Occipital lobe (tissue), 3 donors: ENCODE measurements at places on chromosomes 13 and 19. TPM values are rescaled to one million over a fixed set of nuclear protein-coding genes. Genes with fewer than 3 reads are reported as not detected.
A peak's percentile ranks its signal among the peaks of the same experiment; 100 is the strongest.

The SERPINE3 gene
- 0.16 TPM for total RNA-seq

The ZNF568 gene
- 39.8 TPM for total RNA-seq

- DNase-seq: no peak
These were observed 16.1 kb downstream of the CEACAM4 start for GRCh38 chr19:41610789-41611188.

DNA sequence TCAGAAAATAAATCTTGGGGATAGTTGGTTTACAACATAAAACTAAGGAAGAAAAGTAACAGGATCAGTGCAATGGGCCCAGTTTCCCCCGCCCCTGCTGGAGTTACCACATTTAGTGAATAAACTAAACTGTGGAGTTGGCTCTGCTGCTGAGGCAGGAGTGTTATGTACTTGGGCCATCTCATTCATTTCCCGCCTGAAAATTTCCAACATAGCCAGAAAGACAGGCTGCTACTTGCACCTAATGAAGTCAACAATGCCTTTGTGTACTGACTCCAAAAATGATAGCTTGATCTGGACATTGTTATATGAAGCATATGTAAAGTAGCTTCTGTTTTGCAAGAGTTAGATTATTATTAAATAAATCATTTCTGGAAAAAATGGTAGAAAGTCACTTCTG, 7.9 kb upstream of the RNASEH2B start:
- DNase-seq: no peak

The LILRB3 gene
- total RNA-seq: not detected

The SMIM44 gene
- total RNA-seq: not detected

The CEACAM7 gene
- total RNA-seq: not detected

The CFAP97D2 gene
- not detected for total RNA-seq

The CERS1 gene
- total RNA-seq: 23.4 TPM

DNA sequence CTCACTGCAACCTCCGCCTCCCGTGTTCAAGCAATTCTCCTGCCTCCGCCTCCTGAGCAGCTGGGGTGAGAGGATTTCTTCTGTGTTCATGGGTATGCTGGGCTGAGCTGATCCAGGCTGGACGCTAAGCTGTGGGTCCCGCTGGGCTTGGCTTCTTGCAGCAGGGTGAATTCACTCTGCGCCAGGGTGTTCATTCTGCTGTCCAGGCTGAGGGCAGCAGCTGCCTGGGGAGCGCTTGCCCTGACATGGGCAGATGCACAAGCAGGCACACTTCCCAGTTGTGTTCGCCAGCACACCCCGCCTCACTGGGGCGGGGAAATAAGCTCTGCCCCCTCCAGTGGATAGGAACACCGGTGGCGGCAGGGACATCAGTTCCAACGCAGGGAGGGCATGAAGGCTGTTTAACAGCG, 7.3 kb upstream of the INAFM1 start:
- DNase-seq: peak; percentile 69

DNA sequence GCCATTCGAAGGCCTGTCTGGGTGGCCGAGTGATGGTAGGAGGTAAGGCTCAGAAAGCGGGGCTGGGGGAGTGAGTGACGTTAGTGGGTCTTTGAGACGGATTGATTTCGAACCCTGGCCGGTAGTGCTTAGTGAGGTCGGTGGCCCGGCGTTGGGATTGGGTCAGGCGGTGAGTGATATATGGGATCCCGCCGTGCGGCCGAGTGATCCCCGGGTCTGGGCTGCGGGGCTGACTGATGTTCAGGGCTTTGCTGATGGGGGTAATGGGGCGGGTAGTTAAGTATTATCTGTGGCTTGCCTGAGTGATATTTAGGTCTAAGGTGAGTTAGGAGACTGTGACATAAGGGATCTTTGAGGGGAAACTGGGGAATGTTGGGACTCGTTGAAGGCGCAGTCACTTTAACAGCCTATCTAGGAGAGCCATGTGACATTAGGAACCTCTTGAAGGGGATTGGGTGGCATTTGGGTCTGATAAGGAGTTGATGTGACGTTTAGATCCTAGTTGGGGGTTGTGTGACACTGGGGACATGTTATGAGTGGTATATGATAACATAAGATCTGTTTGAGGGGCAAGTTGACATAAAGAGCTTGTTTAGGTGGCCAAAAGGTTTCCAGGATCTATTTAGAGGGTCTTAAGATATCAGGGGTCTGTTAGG, 543 bp downstream of the PSMC4 start:
- DNase-seq: no peak

DNA sequence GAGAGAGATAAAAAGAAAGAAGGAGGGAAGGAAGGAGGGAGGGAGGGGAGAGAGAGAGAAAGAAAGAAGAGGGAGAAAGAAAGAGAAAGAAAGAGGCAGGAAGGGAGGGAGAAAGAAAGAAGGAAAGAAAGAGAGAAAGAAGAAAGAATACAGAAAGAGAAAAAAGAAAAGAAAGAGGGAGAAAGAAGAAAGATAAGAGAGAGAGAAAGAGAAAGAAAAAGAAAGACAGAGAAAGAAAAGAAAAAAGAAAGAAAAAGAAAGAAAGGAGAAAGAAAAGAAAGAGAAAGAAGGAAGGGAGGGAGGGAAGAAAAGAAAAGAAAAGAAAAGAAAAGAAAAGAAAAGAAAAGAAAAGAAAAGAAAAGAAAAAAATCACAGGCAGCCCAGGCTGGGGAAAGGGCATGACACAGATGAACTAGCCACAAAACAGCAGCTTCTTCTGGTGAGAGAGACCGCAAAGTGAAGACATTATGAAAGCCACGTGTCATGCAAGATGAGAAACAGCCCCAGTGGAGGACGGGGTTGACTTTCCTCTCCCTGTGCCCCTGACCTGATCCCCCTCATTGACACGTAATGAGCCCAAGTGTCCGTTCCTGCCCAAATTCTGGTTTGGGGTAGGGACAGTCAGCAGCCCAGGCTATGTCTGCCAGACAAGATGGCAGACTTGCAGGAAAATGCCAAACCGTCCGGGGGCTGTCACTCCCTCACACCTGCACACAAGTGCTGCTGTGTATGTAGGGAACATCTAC, 102.1 kb downstream of the INSR start:
- no peak for DNase-seq

The ZNF728 gene
- 0.16 TPM for total RNA-seq

- no peak for DNase-seq
These were observed 4.6 kb upstream of the PNMA8A start for GRCh38 chr19:46475986-46476385.

The PCDH9 gene
- 113 TPM for total RNA-seq

GRCh38 chr19:48780631-48781391, 25.5 kb downstream of the FGF21 start:
- DNase-seq: no peak

GRCh38 chr13:95535243-95535642, 17.3 kb upstream of the CLDN10 start:
- DNase-seq: no peak

GRCh38 chr13:34425327-34425949, 516.6 kb upstream of the NBEA start:
- no peak for DNase-seq

DNA sequence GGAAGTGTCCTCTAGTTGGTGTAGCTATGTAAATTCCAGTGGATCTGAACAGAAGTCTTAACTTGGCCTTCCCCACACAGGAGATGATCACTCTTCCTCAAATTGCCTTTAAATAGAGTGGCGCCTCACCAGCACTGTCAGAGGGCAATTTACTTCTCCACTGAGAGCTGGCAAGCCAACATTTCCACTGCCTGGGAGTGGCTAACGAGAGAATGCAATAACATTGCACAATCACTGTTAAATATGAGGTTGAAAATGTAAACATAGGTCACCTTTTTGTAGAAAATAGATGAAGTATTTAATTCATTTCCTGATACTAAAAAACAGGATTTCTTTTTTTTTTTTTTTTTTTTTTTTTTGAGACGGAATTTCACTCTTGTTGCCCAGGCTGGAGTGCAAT, 55.4 kb upstream of the UBL3 start:
- no peak for DNase-seq

DNA sequence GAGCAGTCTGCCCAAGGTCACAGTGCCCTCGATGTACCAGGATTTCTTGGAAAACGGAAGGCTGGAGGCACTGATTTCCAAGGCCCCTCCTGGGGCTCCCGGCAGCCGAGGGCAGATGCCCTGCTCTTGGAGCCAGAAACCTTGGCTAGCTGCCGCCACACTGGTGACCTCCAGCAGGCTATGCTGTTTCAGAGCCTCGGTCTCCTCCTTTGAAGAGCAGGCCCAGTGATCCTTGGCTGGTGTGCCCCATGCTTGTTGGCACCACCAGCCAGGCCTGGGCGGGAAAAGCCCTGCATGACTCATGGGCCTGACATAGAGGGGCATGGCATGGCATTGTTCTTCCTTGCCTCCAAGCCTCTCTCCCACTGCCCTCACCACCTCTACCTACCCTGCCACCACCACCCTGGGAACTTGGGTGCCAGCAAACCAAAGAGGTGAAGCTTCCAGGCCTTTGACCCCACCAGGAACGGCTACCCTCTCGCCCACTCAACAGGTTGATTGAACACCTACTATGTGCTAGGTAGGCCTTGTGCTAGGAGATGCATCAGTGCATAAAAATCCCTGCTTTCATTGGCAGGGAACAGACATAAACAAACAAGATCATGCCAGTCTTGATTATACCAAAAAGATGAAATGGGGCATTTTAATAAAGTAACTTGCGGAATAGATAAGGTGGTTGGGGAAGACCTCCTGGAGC, 1.6 kb upstream of the CLEC11A start:
- no peak for DNase-seq

The ERICH6B gene
- not detected for total RNA-seq

The SIGLEC9 gene
- 0.78 TPM for total RNA-seq

The CEP89 gene
- 27.8 TPM for total RNA-seq

GRCh38 chr13:73870036-73870741, 264.0 kb downstream of the KLF12 start:
- no peak for DNase-seq

The KLF1 gene
- 0.31 TPM for total RNA-seq

DNA sequence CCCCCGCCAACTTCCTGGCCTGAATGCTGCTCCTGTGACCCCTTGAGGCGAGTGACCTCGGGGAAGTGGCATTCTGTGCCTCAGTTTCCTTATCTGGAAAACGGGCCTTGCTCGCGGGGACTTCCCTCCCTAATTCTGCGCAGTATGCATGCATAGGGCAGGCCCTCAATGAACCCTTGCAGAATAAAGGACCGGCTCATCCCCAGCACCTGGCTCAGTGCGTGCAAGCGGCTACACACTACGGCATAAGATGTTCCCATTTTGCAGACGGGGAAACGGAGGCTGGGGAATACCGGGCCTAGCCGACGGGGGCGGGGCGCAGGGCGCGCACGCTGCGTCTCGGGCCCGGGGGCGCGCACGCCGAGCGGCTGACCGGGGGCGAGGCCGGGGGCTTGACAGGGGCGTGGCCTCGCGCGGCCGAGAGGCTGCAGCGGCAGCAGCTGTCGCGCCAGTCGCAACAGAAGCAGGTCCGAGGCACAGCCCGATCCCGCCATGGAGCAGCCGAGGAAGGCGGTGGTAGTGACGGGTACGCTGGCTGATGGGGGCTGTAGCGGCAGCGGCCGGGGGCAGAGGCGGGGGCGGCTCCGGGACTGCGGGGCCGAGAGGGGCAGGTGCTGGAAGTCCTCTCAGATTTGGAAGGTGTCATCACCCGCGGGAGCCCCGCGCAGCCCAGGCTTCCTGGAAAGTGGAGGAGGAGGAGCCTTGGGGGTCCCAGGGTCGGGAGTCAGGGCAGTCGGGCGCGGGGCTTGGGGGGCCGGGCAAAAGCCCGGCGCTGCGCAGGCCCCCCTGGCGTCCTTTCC, at the start of gene PGPEP1:
TSS of gene PGPEP1 (plus strand) at position 409 of the 800 bp plus-strand sequence. CDS start at position 493, 84 bp downstream.
- DNase-seq: peak; percentile 66

GRCh38 chr19:51701468-51702100, 8.5 kb downstream of the SPACA6 start:
- DNase-seq: no peak

DNA sequence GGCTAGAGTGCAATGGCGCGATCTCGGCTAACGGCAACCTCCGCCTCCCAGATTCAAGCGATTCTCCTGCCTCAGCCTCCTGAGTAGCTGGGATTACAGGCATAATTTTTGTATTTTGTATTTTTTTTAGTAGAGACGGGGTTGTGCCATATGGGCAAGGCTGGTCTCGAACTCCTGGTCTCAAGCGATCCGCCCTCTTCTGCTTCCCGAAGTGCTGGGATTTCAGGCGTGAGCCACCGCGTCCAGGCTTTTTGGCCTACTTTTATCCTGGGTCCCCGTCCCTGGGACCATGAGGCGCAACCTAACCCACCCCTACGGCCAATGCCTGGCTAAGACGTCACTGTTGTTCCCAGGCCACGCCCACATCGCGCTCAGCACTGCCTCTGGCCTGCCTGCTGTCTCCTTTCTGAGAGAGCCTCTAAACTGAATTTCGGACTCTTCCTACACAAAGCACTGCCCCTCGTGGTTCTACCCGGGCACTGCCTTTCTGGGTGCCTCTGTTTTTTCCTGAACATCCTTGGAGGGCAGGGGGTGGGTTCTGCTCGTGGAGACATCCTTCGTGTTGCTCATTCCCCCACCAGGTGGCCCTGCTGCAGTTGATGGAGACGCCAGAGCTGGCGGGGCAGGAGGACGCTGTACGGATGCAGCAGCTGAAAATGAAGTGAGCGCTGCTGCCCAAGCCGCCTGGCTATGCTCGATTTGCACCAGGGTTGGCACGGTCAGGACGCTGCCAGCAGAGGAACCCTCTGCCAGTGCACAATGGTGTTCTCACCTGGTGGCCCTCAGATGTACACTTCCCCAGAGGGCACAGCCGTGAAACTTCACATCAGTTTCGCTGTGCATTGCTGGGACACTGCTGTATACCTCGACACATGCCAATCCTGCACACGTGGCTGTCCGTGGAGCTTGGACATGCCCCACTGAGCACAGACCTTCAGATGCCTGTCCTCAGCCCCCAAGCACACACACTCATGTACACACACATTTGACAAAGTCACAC, 2.0 kb downstream of the REX1BD start:
- peak; percentile 90 for DNase-seq

The SPC24 gene
- total RNA-seq: 6.4 TPM

GRCh38 chr19:17721111-17721628, 1.9 kb downstream of the MAP1S start:
- no peak for DNase-seq

GRCh38 chr19:58397533-58398037, 2.1 kb downstream of the RNF225 start:
- no peak for DNase-seq

The CLEC17A gene
- 0.31 TPM for total RNA-seq
